Eye (tissue), 1 donor: ENCODE measurements at places on chromosomes 4 and X.
A peak's percentile ranks its signal among the peaks of the same experiment; 100 is the strongest.

DNA sequence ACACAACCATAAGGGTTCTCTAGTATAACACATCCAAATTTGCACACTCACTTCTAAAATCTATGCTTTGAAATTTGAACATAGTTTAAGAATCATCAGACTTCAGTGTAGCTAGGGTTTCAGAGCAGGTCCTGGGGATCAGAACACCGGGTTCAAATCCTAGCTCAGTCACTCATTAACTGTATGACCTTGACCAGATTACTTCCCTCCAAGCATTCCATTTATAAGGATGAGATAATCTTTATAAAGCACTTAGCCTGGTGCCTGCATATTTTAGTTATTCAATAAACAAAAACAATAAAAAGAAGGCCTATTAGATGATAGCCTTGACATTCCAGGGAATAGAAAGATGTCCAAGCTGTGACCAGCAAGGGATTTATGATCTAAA is 4.8 kb upstream of the STBD1 start:
- DNase-seq: no peak

DNA sequence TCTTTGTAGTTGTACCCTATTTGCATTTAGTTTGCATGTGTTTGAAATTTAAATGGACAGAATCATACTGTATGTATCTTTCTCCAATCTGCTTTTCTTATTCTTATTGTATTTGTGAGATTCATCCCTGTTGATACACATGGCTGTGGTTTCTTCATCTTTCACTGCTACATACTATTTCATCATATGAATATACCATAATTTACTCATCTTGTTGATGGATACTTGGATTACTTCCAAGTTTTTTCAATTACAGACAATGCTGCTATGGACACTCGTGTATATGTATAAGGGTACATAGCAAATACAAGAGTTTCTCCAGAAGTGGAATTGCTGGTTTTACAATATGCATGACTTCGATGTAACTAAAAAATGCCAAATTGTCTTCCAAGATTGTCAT is 11.8 kb upstream of the KLHL8 start:
- DNase-seq: no peak

DNA sequence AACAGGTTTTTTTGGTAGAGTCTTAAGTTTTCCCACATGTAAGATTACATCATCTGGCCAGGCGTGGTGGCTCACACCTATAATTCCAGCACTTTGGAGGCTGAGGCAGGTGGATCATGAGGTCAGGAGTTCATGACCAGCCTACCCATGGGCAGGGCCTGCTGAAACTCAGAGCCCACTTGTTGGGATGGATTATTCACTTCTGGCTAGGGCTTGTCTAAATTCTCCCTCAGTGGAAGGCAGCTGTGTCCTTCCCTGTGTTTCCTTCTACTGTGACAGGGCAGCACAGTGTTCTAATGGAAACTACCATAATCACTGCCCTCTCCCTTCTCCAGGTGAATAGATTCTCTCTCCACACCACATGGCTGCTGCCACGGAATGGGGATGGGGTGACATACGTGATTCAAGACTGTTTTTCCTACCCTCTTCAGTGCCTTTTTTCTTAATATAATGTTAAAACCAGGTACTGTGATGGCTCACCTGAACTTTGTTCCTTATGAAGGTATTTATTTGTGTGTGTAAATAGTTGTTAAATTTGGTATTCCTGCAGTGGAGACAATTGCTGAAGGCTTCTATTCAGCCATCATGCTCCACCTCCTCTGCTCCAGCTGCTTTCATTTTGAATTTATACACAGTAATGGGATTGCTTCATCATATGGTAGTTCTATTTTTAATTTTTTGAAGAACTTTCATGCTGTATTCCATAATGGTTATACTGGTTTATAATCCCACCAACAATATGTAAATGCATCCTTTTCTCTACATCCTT is 287.2 kb upstream of the HS3ST1 start:
- no peak for DNase-seq

- DNase-seq: no peak
Measured at GRCh38 chrX:70509078-70509477, 64.4 kb downstream of the DLG3 start.

GRCh38 chrX:124369722-124370121 is 23.4 kb downstream of the SH2D1A start:
- no peak for DNase-seq

- DNase-seq: no peak
Measured at GRCh38 chr4:138537731-138538490, 295.8 kb upstream of the SLC7A11 start.

- no peak for DNase-seq
Measured at GRCh38 chr4:152578670-152579069, 42.8 kb upstream of the FBXW7 start.

- peak; percentile 35 for DNase-seq
Measured at GRCh38 chr4:4327652-4328121, 37.6 kb downstream of the ZBTB49 start.

GRCh38 chr4:53009824-53010223 is 147.7 kb downstream of the RASL11B start:
- no peak for DNase-seq

DNA sequence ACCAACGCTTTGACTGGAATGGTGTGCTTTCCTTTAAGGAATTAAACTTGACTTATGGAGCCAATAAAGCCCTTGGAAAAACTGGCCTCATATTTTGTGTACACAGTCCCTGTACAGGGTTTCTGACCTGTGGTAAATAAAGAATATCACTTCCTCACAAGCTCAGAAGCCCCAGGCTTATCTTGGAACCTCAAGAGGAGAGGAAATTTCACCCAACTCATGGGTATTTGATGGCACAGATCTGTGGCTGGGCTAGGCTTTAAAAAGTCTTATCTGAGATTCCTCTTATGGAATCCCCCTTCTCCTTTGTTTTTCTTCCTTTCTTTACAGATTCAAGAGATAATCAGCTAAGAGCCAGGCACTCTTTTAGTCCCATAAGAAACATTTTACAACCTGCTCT is 89.3 kb upstream of the USP38 start:
- no peak for DNase-seq

DNA sequence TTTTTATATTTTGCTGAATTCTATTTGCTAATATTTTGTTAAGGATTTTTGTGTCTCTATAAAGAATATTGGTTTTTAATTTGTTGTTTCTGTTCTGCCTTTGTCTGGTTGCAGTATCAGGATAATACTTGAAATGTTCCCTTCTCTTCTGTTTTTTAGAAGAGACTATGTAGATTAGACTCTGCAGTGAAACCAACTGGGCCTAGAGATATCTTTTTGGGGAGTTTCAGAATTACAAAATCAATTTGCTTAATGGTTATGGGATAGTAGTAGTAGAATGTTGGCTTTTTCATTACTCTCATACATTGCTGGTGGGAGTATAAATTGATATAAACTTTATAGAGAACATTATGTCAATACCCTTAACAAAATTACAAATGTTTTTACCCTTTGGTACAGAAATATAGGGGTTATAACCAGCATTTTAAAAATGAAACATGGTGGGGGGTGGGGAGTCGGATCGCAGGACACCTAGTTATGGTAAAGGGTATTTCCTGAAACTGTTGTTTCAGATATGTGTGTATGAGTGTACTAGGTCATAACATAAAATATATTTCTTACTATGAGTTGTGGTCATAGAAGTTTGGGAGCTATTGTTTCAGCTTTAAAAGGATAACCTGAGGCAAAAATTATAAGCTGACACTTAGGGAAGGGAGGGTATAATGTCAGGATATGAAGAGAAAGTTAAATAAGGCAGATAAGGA is 29.0 kb downstream of the CLOCK start:
- no peak for DNase-seq

GRCh38 chrX:43682726-43683125 is 26.6 kb downstream of the MAOA start:
- no peak for DNase-seq

- DNase-seq: peak; percentile 76
Measured at GRCh38 chr4:54495091-54495490, 162.7 kb upstream of the KIT start.

- DNase-seq: no peak
Measured at GRCh38 chrX:73851014-73852009, 288.3 kb downstream of the CHIC1 start.

DNA sequence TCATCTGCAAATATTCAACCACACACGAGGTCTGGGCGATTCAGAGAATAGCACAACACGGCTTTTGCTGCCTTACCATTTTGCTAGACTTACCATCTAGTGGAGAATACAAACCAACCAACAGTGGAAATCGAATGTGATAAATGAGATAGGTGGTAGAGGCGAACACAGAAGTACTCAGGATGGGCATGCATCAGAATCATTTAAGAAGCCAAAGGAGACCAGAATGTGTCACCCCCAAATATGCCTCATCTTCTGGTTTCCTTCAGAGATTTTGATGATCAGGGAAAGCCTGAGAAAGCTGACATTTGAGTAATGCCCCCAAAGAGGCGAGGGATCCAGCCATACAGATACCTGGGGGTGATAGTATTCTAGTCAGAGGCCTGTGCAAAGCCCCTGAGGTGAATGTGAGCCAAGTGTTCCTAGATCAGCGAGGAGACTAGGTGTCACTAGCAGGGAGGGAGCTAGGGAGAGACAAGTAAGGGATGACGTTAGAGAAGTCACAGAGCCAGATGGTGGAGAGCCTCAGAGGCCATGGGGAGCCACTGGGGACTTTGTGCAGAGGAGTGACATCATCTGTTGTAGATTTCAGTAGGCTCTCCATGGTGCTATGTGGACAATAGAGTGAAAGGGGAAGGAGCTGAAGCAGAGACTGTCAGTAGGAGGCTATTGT is 1.7 kb downstream of the MTMR1 start:
- peak; percentile 12 for DNase-seq

DNA sequence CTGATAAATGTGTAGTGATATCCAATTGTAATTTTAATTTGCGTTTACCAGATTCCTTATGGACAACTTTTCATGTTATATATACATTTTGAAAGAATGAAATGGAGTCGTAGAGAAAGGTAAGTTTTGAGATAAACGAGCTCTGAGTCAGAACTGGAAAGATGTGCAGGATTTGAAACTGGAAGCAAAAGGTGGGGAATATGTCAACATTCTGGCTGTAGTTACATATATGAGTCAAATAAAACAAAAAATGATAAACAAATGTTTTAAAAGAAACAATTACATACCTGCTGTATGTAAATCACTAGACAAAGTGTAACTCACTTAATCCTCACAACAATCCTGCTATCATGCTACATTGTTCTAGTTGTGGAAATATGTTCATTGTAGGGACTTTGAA is 84.0 kb downstream of the LPAR4 start:
- no peak for DNase-seq

GRCh38 chrX:13001097-13001496 is 26.2 kb downstream of the TMSB4X start:
- no peak for DNase-seq

DNA sequence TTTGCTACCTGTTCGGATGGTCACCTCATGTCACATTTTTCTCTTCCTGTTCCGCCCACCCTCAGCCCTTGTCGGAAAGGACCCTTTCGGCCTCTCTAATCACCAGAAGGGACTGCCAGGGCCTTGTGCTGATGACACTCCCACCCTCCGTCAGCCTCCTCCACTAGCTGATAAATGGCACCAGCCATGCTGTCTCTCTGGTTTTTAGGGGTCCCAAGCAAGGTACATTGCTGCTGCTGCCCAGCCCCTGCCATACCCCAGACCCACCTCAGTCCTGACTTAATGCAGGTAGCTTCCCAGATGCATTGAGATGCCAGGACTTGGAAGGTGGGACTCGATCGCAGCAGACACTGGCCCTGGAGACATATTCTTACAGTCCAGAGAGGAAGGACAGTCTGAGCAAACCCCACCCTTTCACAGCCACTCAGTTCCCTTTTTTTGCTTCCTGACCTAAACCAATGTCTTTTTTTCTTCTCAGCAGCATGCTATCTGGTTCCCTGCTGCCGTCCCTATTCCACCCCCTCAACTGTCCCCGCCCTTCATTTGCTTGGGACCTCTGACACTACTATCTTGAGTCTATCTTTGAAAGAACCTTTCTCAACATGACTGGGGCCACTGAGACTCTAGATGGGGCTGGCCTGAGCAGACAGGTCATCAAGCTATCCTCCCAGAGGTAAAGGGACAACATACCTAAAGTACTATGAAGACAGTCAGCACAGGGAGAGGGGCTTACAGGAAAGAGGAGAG is at the start of gene BTK:
TSS of gene BTK (minus strand) at position 397 of the 747 bp plus-strand sequence. CDS start 10,907 bp downstream, outside the sequence.
- DNase-seq: no peak

GRCh38 chr4:158529505-158529904 is 7.8 kb downstream of the RXFP1 start:
- DNase-seq: no peak

DNA sequence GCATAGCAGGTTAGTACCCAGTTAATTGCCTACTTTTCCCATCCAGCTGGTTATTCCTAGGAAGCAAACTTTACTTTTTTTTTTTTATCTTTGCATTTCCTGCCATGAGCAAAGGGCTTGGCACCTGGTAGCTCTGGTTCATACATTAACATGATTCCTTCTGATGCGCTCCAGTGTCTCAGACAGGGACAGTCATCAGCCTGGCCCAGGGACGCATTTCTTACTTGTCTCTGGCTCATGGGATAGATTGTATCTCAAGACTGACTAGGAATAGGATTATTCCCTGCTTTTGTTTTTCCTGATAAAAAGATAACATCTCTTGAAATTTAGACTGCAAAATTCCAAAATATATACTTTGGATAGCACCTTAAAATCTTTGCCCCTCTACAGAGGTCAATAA is 571.5 kb upstream of the TENM3 start:
- DNase-seq: no peak

DNA sequence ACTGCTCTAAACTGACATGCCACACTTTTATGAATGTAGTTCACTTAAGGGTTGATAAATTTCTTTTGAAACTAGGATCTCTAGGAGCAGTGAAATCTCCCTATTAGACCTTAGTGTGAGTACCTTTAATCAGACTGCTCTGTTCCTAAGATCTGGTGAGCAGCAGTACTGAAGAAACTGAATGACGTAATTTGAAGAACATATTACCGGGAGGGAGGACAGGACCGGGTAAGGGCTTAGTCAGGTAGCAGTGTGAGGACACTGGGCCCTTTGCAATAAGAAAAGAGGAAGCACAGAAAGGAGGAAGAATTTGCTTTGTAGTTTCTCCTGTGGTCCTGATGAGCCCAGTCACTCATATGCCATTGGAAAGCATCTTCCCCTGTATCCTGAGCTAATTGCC is 255.2 kb downstream of the THOC2 start:
- DNase-seq: no peak

GRCh38 chrX:47936224-47936939 is 67.4 kb downstream of the ZNF182 start:
- peak; percentile 1 for DNase-seq

- DNase-seq: no peak
Measured at GRCh38 chr4:59571805-59572430, 1628.2 kb upstream of the ADGRL3 start.

GRCh38 chr4:20318909-20319277 is 67.2 kb downstream of the SLIT2 start:
- no peak for DNase-seq

GRCh38 chrX:19772822-19773628 is 114.4 kb downstream of the SH3KBP1 start:
- no peak for DNase-seq

- DNase-seq: peak; percentile 8
Measured at GRCh38 chr4:52052475-52052780, 1.3 kb downstream of the SPATA18 start.
